ENCODE measurements at places on chromosomes 6 and 20. TPM values are rescaled to one million over a fixed set of nuclear protein-coding genes. Genes with fewer than 3 reads are reported as not detected.

- DNase-seq: no peak
These were observed 336.2 kb downstream of the UTRN start for GRCh38 chr6:144621332-144621731.

- DNase-seq: peak; percentile 67
These were observed 17.8 kb upstream of the HMGN4 start for GRCh38 chr6:26520237-26520849.

DNA sequence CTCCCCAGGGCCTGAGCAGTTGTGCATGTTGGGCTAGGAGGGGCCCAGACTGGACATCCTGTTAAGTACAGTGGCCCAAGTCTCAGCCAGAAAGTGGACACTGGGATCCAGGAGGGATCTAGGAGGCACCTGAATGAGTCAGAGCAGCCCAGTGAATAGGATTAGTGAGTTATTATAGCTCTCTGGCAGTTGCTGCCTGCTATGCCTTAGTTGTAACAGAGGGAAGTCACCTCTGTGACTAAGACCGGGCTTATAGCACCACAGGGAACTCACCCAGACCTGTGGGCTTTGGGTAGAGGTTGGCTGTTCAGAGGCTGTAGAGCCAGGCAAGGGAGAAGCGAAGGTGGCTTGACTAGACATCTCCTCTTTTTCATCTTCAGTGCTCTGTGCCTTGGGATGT lies 39.0 kb upstream of the AAR2 start:
- DNase-seq: no peak

- no peak for DNase-seq
These were observed 663.3 kb downstream of the KIF16B start for GRCh38 chr20:15909995-15910394.

DNA sequence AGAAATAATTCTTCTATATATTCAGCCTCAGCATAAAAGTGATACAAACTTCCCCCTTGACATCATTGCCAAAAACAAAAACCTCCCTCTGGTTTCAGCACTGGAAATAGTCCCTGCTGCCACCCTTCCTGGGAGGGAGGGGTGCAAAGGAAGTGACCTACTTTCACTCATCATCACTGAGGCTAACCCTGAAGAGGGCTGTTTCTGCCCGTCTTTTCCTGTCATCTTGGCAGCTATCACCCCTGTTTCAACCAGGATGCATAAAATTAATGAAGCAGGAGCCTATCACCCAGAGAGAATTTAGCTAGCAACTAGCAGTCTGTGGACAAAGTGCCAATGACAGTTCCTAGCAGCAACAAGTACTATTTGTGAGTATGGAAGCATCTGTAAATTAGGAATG lies 397.8 kb downstream of the LAMA2 start:
- no peak for DNase-seq

The ZBTB9 gene
- total RNA-seq: 2.5 TPM

The MYLK2 gene
- total RNA-seq: not detected

The TRIM10 gene
- 2.4 TPM for total RNA-seq

The MYL9 gene
- total RNA-seq: 9.3 TPM

The MYH7B gene
- total RNA-seq: 0.66 TPM

The L3MBTL3 gene
- total RNA-seq: 6.7 TPM
